ENCODE measurements at places on chromosomes 3 and 15.

DNA sequence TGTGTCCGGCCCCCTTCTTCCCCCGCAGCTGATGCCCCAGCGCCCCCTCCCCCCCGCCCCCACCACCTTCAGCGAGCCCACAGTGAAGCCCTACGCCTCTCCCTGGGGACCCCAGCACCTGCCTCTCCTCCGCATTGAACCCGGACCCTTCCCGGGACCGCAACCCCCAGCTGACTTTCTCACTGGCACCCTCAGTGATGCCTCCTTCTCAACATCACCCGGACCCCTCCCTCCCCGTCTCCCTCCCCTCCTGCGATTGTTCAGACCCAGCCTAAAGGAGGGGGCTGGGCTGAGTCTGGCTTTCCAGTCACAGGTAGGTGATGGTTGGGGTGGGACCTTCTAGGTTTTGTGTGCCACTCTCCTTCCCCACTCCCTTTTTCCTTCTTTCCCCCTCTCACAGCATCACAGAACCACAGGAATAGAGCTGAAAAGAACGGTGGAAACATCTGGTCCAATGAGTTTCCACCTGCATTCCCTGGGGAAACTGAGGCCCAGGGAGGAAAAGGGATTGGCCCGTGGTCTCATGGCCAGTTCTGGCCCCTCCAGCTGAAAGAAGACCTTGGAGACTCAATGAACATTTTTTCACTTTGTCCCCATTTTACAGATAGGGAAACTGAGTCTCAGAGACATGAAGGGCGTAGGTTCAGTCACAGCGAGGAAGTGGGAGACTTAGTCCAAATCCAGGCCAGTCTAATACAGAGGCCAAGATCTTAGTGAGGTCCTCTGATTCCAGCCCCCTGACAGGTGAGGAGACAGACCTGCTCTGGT, 828 bp downstream of the CAND2 start:
- DNase-seq, result no peak

GRCh38 chr15:51424780-51425179, 83.3 kb downstream of the GLDN start:
- DNase-seq, result no peak

DNA sequence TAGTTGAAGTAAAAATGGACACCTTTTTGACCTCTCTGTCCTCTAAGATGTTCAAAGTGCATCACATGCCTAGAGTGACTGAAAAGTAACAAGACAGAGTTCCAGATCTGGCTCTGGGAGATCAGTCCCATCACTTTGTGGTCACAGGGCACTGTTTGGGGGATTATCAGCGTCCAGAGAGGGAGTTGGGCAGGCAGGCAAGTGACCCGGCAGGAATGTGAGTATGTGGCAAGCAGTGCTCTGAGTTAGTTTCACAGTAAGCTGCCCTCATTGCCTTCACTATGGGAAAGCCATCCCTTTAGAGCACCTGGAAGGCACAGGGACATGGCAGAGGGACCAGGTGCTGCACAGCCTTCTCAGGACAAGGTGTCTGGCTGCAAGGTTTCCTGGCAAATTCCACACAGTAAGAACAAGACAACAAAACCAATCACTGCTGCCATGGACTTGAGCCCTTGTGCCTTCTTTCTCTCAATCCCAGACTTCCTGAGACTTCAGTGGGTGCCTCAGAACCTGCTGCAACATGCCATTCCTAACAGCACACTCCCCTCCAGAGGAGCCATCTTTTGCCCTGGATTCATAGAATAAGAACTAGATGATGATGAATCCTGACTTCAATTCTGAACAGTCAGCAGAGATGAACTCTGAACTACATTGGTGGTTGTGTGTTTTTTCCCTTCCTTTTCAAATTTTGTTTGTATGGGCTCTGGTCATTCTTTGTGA, 55.2 kb downstream of the TIPARP start:
- no peak for DNase-seq

DNA sequence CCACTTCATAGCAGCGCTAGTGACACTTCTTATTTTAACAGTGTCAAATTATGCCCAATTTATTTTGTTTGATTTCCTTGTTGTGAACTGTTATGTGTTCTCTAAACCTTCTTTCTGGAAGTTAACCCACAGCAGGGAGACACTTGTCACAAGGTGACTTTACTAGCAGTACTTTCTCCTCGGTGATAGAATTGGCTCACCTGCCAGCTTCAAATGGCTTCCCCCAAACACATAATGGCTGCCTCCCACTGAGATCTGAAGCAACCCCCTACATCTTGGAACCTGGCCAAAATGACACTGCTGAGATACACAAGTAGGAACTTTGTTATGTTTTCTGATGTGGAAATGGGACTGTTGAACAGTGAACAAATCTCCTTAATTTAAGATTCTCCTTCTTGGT, 238.8 kb upstream of the DPH6 start:
- DNase-seq, result no peak
